ENCODE measurements at places on chromosomes 1 and 21.

- DNase-seq, result no peak
Observed at GRCh38 chr21:21963911-21964310, 965.7 kb downstream of the NCAM2 start.

DNA sequence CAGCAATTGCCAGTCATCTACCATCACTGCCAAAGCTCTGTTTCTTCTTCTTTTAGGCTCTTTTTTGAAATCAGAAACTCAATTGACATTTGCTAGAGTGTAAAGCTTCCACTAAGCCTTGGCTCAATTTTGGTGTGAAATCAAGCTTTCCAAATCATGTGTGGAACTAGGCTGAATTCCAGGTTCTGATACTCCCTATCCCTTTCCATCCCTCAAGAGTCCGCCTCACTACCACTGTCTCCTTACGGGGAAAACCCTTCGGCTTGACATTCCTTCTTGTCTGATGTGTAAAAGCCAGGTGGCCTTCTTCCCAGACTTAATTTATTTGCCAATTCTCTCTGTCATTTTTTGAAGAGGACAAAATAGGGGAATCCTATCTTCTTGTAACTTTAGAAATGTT is 47.2 kb upstream of the PRMT6 start:
- no peak for DNase-seq

- DNase-seq, result no peak
Observed at GRCh38 chr1:211323156-211324063, 3.2 kb upstream of the TRAF5 start.

GRCh38 chr1:54011316-54012007 is 6.5 kb downstream of the LDLRAD1 start:
- DNase-seq, result no peak

DNA sequence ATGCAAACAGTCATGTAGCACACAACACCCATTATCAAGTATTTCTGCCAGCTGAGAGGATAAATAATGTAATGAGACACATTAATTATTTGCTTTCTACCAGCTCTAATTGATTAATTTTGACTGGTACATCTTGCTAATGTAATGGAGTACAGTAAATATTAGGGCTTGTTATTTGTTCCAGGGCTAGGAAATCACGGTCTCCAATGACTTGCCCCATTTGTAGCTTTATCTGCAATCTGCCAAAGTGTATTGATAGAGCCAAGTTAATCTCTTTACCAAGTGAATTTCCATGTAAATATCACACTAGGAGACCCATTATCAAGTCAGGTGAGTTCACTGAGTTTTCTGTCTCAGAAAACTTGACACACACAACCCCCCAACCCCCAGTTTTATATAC is 55.1 kb downstream of the RGS13 start:
- no peak for DNase-seq

DNA sequence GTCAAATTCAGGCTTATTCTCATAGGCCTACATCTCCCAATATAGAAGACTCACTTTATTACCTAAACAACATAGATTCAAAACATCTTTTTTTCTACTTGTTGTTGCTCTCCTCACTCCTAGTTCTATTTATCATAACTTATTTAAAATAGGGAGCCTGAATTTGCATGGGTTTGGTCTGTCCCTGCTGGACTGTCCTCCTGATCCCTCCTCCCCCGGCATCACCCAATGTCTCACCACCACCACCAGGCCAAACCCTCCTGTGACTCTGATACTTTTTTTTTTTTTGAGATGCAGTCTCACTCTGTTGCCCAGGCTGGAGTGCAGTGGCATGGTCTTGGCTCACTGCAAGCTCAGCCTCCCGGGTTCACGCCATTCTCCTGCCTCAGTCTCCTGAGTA is 31.8 kb upstream of the MYBPHL start:
- no peak for DNase-seq

DNA sequence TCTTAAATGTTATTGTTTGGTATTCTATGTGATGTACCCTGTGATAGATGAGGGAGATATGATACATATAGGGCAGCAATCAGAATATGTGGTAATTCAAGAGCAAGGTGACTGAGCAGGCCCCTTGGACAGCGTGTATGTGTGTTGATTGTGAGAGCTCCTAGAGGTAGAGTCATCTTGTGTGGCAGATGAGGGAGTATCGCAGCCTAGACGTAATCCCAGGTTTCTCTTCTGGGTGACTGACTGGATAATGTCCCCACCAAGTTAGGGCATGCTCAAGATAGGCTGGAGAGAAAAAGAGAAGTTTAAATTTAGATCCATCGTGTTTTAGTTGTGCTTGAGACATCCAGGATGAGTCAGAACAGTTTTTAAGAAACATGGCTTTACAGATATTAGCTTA is 185.3 kb downstream of the ZP4 start:
- no peak for DNase-seq

- no peak for DNase-seq
Observed at GRCh38 chr1:229323885-229324553, 18.8 kb downstream of the CCSAP start.

GRCh38 chr1:1137256-1138045 is 21.6 kb upstream of the C1orf159 start:
- no peak for DNase-seq

- no peak for DNase-seq
Observed at GRCh38 chr1:228403231-228403631, 3.4 kb downstream of the TRIM11 start.

DNA sequence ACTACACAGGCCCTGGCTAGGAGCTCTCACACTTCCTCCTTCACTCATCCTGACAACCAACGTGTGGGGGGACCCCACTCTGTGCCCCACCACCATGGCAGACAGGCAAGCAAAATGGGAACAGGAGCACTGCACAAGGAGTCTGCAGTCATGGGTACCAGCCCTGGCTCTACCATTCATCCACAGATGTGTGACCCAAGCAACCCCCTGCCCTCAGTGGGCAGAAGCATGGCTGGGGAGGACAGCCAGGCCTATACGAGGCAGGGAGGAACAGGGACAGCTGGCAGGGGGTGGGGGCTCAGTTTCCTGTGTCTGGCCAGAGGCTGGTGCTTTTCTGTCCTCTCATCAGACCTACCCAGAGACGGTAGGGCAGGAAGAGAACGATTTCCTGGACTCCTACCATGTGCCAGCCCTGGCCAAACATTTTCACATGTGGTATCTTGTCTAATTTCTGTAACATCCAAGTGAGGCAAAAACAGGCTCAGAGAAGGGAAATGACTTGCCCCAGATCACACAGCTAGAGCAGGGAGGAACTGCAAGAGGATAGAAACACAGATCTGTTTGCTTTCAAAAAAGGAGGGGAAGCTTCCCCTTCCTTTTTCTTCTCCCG is 178.0 kb downstream of the HIVEP3 start:
- DNase-seq, result no peak

DNA sequence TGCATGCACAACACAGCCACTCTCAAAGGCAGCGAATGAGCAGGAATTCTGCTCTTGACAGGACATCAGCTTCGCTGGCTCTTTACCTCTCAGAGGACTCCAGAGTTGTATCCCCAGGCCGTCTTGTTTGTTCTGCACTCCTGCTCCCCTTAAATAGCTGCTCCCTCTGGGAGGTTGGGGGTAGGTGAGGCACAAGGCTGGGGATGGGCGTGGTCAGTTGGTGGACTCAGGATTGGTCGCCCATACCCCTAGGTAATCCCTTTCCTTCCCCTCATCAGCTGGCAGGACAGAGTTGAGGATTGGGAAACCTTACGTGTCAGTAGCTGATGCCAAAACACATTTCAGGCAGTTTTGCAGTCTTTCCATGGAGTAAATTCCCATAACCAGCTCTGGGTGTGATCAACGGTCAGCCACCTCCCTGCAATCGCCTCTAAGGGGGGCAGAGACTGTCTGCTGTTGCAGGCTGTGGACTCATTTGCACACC is at the start of gene PLA2G2A:
Gene PLA2G2A (minus strand): TSS at position 125 of the 484 bp plus-strand sequence. CDS start 845 bp downstream, outside the sequence.
- no peak for DNase-seq

DNA sequence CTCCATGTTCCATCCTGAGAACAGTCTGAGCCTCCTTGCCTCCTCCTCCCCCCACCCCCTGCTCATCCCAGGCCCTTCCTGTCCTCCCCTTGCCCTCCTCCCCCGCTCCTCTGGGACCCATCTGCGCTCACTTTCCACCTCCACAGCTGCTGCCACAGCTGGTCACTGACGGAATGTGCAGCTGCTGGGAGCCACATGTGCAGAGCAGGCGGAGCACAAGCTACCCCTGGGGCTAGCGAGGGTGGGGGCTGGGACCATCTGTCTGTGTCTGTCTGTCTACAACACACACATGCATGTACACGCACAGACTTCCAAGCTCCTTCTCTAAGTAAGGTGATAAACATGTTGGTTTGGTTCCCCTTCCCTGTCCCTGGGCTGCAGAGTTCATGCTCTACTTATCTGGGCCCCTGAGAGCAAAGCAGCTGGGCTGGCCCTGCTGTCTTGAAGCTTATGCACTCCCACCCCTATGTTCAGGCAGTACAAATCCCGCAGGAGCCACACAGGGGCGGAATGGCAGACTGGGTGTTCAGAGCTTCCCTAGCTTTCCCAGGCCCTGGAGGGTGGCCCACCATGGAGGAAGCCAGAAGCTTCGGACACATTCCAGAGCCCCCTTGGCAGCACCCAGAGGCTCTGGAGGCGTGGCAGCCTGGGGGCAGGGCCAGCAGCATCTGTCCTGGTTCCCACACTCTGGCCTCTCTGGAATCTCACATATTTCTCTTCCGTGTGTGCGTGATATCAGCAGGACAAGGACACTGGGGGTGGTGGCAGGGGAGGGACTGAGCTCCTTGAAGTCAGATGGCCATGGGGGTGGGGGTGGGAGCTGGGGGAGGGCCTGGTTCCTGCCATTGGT is 7.0 kb upstream of the HEYL start:
- DNase-seq, result no peak

DNA sequence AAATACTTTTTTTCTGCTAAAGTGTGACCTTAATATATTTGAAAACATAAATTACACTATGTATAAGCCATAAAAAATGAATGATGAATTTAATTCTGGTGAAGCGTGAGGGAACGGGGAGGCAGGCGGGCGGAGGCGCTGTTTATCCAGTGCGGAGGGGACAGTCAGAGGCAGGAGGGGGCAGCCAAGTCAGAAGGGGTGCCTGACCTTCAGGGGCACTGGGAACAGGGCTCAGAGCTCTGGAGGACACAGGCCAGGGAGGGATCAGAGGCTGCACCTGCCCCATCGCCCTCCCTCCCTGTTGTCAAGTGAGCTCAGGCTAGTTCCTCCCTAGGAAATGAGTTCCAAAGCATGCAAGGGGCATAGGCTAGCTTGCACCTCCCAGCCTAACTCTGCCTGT is 82.0 kb upstream of the CASZ1 start:
- DNase-seq, result no peak

- peak; percentile 46 for DNase-seq
Observed at GRCh38 chr21:32484706-32485380, 72.3 kb downstream of the EVA1C start.

GRCh38 chr1:94418664-94419655 is 771 bp downstream of the ABCD3 start:
- DNase-seq, result peak; percentile 23

DNA sequence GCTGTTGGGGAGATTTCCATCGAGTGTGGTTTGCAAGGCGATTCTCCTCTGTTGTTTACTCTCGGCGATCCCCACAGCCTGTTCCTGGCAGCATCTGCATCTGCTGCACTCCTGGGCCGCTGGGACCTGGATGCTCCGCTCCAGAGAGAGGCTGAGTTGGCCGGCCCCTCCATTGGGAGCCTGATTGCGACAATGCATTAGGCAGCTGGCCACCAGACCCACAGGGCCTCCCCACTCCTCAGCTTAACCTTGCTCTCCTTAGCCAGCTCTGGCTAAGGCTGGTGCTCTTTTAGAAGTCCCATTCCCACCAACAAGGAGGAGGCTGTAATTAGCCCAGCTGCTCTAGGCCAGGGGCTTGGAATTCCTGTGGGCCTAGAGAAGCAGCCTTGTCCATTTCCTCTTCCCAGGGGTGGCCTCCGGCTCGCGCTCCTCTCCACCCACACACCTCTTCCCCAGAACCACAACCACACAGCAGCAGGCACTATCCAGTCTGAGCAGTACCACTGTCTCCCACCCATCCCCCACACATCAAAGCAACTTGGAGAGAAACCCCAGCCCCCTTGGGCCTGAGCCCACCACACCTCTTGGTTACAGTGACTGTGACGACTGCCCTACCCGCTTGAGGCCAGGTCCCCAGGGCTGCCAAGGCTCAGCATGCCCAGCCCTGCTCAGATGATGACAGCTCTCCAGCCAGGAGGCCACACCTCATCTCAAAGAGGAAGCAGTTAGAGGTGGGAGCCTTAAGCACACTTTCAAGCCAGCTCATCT is 193.8 kb upstream of the EDN2 start:
- no peak for DNase-seq

DNA sequence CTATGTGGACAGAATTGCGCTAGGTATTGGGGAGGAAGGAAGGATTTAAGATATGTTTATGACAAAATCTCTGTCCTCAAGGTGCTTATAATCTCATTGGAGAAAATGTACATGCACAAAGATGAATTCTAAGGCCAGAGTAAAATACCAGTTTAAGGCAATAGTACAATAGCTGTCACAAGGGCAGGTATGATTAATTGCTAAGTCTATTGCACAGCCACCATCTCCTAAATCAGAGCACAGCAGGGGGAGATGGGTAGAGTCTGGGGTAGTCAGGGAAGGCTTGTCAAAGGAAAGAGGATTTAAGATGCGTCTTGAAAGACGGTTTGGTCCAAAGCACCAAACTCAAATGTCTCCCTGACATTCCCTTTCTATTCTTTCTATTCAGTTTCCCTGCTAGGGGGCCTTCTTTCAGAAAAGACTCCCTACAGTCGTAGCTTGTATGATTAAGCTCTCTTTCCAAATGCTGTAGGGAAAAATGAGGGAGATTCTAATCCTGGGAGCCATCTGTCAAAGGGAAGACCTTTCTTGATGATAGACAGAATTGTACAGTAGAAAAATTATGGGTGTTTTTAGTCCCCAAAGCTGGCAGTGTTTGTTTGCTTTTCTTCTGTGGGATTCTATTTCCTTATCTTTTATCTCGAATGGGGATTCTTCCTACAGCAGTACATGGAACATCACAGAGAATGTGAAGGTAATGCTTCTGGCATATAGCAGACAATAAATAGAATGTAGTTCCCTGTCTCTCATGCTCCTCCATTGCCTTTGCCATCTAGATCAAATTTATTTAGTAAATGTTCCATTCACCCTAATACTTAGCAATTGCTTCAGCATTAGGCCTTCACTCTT is 107.6 kb upstream of the NFIA start:
- no peak for DNase-seq

GRCh38 chr1:12097321-12097720 is 34.2 kb downstream of the TNFRSF8 start:
- no peak for DNase-seq

DNA sequence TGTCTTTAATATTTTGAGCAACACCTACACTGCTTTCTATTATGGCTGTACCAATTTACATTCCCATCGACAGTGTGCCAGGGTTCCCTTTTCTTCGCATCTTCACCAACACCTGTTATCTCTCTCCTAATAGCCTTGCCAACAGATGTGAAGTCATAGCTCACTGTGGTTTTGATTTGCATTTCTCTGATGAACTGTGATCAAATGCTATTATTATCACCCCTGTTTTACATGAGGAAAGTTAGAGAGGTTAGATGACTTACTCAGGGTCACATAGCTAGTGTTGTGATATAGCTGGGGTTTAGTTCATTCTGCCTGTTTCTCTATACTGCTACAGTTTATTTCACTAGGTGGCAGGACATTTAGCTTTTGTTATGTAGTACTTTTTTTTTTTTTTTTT is 204.1 kb downstream of the FMN2 start:
- no peak for DNase-seq

GRCh38 chr1:23879809-23880208 is 11.7 kb upstream of the FUCA1 start:
- no peak for DNase-seq

GRCh38 chr1:96538883-96539282 is 182.7 kb upstream of the PTBP2 start:
- no peak for DNase-seq

All from hypothalamus (tissue), 51 donors.